Stomach (tissue), 19 donors: ENCODE measurements at places on chromosomes 6 and 20. TPM values are rescaled to one million over a fixed set of nuclear protein-coding genes. Genes with fewer than 3 reads are reported as not detected.

Gene BPIFB1
- 20.2 TPM for total RNA-seq

Gene DNAH8
- total RNA-seq: 0.18 TPM

Gene FAM209B
- total RNA-seq: not detected

Gene ATP9A
- total RNA-seq: 10.7 TPM

Gene USP49
- 26.3 TPM for total RNA-seq

Gene CST4
- not detected for total RNA-seq

Gene GTPBP2
- total RNA-seq: 32.6 TPM

Gene C20orf141
- not detected for total RNA-seq

Gene TDP2
- total RNA-seq: 21.0 TPM

Gene NMBR
- total RNA-seq: 0.73 TPM

Gene LCA5
- 5.5 TPM for total RNA-seq

Gene VARS2
- total RNA-seq: 1.2 TPM

Gene NOX3
- not detected for total RNA-seq

Gene ZNF391
- under 0.01 TPM for total RNA-seq

Gene COL19A1
- 13.4 TPM for total RNA-seq

Gene ZNF133
- 19.1 TPM for total RNA-seq

Gene FUT9
- 98.0 TPM for total RNA-seq

Gene RHAG
- total RNA-seq: not detected

Gene TTK
- total RNA-seq: 7.7 TPM

Gene FUCA2
- 13.3 TPM for total RNA-seq

Gene NKAIN2
- total RNA-seq: 9.6 TPM

Gene POU5F1
- not detected for total RNA-seq

Gene PNLDC1
- total RNA-seq: not detected

Gene SGK2
- 26.2 TPM for total RNA-seq

Gene TRIM15
- total RNA-seq: not detected

Gene CRISP3
- total RNA-seq: not detected

Gene SLC16A10
- total RNA-seq: 4.9 TPM

Gene SLA2
- 8.7 TPM for total RNA-seq

Gene AKAP7
- total RNA-seq: 6.1 TPM

Gene RRAGD
- 1.7 TPM for total RNA-seq

Gene CTAGE9
- not detected for total RNA-seq

Gene LAMA5
- 47.4 TPM for total RNA-seq
